ENCODE measurements at places on chromosomes 7 and 10.

- no peak for DNase-seq
These were observed 54.0 kb upstream of the GALNT17 start for GRCh38 chr7:71077743-71078476.

- no peak for DNase-seq
These were observed 110.1 kb downstream of the JAZF1 start for GRCh38 chr7:28070297-28071055.

- DNase-seq = no peak
These were observed 397.3 kb upstream of the SEMA3A start for GRCh38 chr7:84591897-84592296.

DNA sequence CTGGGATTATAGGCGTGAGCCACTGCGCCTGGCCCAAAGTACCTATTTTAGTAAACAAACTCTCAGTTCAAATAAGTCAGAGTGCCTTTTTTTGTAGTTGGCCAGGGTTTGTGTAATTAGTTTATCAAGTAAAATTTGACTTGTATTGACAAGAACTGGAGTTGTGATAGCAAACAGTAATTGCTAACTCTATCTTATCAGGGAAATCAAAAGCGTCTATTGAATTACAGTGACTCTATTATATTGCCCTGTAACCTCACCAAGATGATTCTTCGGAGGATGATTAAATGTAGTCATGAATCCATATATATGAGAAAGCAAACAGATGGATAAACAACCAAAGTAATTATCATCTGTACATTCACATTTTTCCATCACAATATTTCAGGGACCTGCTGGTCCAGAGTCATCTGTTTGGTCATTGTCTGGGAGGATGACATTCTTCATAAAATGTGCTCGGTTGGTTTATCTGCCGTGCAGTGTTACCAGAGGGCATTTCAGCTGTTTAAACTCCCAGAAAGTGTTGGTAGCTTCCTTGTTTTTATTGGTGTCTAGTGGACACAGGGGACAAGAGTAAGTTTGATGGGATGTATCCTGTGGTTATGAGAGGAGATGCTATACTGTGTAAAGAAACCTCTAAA lies 35.6 kb downstream of the DOCK1 start:
- no peak for DNase-seq

GRCh38 chr7:131302876-131303707 lies 24.6 kb upstream of the MKLN1 start:
- peak; percentile 65 for DNase-seq

DNA sequence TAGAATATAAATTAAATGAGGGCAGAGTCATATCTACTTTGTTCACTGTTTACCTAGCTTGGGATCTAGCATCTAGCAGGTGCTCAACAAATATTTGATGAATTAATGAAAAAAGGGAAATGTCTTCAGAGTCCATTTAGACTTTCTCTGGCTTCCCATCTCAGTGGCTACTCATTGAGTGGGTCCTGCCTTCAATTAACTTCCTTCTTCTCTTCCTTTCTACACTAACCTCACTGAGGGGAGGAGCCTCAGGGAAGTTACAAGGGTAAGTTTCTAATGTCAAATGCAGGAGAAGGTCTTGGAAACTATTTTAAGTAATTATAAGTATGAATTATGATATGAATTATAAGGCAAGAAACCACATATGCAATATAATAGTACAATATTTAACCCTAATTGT lies 28.2 kb upstream of the MPP7 start:
- no peak for DNase-seq

GRCh38 chr7:112322070-112322469 lies 115.6 kb downstream of the ZNF277 start:
- DNase-seq = no peak

DNA sequence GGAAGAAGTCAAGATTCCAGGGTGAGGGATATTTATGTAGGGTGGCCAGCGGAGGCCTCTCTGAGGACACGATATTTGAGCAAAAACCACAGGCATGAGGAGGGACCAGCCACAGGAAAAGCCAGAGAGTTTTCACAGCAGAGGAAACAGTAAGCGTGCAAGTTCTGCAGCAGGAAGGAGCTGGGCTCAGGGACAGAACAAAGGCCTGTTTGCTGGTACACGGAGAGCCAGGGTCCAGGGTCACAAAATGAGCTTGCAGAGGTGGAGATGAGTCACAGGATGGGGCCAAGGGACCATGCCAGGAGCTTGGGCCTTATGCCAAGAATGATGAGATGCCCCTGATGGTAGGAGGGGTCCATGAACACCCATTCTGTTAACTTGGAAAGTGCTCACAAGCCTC lies 283.5 kb downstream of the PLXNA4 start:
- DNase-seq = no peak

- DNase-seq = no peak
These were observed 26.8 kb upstream of the CALCR start for GRCh38 chr7:93601363-93601762.

DNA sequence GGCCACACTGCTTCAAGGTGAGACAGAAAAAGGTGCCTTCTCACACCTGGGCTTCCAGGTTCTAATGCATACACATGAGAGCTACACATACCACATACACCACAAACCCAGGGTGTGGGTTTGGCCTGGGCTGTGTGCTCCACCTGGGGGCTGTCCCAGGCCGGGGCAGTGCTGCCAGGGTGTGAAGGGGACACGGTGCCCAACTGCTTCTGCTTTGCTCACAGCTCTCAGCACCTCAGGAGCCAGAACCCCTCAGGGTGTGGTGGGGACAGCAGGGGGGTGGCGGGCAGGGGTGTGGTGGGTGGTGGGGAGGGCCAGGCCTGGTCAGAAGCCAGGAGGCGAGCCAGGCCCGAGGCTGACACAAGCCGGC lies 51.1 kb downstream of the TMEM209 start:
- no peak for DNase-seq

DNA sequence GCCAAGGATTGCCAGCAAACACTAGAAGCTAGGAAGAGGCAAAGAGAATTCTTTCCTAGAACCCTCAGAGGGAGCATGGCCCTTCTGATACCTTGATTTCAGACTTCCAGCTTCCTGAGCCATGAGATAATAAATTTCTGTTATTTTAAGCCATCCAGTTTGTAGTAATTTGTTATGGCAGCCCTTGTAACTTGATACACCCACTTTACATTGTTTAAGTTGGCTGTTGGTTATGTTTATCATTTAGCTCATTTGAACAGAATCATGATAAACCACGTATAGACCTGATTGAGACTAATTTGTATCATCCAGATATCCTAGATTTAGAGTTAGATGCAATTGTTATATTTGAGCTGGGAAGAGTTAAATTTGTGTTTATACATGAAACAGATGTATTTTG lies 9.4 kb upstream of the TES start:
- no peak for DNase-seq

DNA sequence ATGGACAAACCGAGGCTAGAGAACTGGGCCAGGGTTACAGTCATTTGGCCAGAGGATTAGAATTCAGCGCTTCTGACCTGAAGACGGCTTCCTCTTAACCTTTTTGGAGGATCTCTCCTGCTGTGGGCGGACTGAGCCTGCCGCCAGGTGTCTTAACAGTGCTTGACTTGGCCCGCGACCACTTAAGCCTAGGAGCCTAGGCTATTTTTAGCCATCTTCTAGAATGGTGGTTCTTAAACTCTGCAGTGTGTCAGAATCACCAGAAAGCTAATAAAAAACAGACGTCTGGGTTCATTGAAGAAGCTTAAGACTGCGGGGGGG lies 722 bp downstream of the MDH2 start:
- no peak for DNase-seq

- DNase-seq = no peak
These were observed 66.6 kb upstream of the STEAP1B start for GRCh38 chr7:22566592-22566991.

All from head of caudate nucleus (tissue), 42 donors.